ENCODE measurements at places on chromosomes 2 and 18.

GRCh38 chr2:127096280-127096679 is 10.7 kb downstream of the BIN1 start:
- no peak for DNase-seq

- no peak for DNase-seq
Observed at GRCh38 chr2:237073552-237073951, 12.1 kb upstream of the COPS8 start.

DNA sequence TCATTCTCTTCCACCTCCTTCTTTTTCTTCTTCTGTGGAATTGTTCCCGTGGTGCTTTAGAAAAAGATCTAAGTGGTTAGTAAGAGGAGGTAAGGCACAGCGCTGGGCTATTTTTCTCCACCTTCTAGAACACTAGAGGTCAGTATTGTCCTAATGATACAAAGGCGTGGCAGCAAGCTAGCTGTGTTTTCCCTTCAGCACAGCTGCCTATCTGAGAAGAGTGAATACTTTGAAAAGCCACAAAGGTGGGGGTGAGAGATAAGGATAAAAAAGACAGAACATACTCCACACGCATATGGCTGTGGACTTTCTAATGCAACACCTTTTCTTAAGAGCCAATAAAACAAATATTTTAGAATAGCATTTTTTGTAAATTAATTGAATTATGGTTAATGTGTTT is 2.1 kb downstream of the CNTNAP5 start:
- DNase-seq, result no peak

- no peak for DNase-seq
Observed at GRCh38 chr2:241011296-241011600, 12.8 kb downstream of the SNED1 start.

- DNase-seq, result no peak
Observed at GRCh38 chr2:18791172-18791797, 201.9 kb upstream of the NT5C1B start.

DNA sequence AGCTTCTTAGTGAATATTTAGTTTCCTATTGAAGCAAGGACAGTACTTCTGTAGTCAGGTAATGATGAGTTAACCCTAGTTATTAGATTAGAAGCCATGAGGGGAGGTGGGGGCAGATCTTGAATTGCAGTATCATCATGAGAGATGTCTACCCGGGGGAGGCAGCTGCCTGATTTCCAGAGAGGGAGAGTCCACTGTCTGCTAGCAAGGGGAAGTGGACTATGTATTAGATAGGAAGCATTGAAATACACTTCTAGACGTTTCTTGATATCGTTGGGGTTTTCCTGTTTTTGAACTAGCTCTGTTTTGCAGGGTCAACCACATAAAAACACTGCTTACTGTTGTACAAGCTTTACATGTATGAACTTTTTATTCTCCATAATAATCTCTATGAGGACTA is 38.8 kb downstream of the APLF start:
- DNase-seq, result no peak

DNA sequence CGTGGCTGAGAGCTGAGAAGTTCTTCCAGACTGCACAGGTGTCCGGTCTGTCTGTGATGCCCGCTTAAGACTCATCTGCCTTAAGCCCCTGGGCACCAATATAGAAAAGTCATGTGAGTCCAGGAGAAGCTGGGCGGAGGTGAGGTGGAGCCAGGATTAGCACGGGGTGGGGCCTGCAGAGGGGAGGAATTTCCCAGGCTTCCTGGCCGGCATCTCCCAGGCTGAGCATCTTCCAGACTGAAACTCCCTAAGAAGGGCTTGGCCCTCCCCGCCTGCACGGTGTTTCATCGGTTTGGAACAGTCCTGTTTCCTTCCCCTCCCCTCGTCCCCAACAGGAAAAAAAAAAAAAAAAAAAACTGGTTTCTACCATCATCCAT is 270.3 kb downstream of the ATAD2B start:
- no peak for DNase-seq

- DNase-seq, result no peak
Observed at GRCh38 chr2:71596011-71596410, 142.7 kb downstream of the DYSF start.

GRCh38 chr2:241637795-241638660 is 535 bp downstream of the ATG4B start:
- DNase-seq, result peak; percentile 34

- no peak for DNase-seq
Observed at GRCh38 chr2:126995621-126996377, 97.1 kb downstream of the TEX51 start.

DNA sequence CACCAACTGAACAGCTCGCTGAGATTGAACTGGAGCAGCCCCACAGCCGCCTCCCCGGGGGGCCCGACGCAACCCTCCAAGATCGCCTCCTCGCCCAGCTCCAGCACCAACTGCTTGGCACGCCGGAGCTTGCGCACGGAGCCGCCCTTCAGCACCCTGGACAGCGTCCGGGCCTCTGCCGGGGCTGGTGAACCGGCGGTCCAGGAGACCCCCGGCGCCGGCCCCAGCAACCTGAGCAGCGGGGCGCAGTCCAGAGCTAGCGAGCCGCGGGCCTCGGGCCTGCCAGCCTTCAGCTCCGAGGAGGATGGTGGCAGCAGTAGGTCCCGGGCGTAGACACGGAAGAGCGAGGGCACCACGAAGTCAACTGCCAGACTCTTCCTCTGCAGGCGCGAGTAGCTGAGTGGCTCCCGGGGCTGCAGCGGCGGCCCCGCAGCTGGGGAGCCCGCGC is 1.2 kb downstream of the ALK start:
- peak; percentile 4 for DNase-seq

GRCh38 chr2:147789720-147790119 is 55.1 kb upstream of the ACVR2A start:
- no peak for DNase-seq

DNA sequence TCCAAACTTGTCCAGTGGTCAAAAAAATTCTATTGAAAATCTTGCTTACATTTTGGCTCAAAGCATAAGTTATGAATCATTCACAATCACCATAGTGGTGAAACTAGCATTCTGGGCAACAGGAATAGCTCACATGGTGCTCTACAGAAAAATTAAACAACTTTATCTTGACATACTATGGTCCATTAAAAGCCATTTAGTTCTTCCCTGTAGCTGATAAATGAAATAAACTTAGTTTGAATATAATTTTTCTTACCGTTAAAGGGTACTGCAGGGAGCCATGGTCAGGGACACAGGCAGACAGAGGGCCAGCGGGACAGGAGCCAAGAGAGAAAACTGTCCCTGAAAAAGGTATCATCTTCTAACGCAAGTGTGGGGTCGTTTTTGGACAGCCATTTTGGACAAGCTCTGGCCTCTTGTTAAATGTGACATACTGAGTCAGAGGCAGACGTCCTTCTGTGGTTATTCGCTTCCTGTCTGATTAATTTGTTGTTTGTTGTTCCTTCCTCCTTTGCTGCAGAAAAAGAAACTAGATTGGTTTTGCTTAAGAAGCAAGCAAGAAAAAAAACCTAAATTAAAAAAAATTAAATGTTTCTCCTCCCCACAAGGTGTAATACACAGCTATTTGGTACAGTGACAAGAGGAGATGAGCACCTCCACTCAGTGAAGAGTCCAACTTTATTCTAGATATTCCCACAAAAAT is at the start of gene WIPF1:
WIPF1 (minus strand) TSS at position 460 of the 703 bp plus-strand sequence. CDS start 12,231 bp downstream, outside the sequence.
- peak; percentile 25 for DNase-seq

- DNase-seq, result no peak
Observed at GRCh38 chr2:238593236-238593635, 166.5 kb downstream of the ASB1 start.

DNA sequence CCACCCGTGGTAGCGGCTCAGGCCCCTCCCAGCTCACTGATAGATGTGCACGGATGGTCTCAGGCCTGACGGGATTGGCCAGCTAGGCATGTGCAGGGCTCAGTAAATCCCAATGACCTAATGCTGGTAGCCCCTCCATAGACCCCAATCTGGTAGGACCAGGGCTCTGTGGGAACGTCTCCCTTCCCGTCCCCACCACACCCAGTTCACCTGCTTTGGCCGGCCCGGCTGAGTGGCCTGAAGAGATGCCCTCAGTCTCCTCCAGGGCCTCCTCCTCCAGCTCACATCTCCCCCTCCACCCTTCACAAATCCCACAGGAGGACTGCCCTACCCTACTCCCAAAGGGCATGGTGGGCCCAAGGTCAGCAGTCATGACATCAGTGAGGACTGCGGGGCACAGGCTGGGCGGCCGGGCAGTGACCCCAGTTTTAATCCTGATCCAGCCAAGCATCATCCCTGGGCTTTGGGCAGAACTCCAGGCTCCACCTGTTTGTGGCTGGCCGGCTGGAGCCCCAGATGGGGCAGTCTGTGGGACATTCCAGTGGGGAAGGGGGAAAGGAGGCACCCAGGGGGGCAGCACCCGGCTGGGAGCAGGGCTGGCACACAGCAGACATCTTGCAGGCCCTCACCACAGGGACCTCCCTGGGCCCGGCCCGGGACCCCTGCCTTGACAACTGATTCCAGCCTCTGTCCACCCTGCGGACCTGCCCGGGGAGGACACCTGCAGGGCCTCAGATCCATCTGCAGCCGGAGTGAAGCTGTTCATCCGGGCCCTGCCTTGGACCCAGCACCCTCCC is 2.3 kb downstream of the KIF1A start:
- no peak for DNase-seq

- no peak for DNase-seq
Observed at GRCh38 chr2:231378026-231378722, 17.3 kb upstream of the B3GNT7 start.

GRCh38 chr2:240189686-240190085 is 49.2 kb upstream of the OTOS start:
- DNase-seq, result no peak

DNA sequence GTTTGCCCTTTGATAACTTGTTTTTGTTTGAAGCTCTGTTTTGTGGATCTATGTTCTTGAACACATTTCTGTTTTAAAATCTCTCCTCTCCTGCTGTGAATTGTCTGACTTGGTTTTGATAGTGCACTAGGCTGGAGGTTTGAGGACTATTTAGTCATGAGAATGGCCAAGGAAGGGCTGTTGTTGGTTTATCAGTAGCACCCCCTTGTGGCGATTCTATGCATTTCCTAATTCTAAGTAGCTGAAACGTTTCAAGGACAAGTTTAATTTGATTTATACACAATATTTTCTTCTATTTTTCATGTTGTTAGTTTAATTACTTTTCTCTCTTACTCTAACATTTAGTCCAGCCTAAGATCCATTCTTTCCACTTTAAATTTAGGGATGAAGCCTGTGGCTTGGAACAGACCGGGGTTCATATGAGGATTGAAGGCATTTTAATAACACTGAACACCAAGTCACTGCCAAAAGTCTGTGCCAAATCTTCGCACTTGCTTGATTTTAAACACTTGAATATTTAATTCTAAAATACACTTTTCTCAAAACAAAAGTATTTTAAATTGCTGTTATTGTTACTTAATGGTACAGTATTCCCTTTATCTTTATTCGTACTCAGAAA is 166.0 kb downstream of the SOCS6 start:
- DNase-seq, result no peak

- DNase-seq, result no peak
Observed at GRCh38 chr2:1891147-1891546, 146.8 kb upstream of the PXDN start.

DNA sequence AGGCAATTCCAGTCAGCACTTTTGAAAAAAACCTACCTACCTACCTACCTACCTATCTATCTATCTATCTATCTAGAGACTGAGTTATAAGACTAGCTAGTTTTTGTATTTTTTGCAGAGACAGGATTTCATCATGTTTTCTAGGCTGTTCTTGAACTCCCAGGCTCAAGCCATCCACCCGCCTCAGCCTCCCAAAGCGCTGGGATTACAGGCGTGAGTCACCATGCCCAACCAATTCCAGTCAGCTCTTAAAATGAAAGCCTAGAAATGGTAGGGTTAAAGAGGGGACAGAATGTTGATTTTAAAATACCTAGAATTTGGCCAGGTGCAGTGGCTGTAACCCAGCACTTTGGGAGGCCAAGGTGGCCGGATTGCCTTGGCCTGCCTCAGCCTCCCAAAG is 19.1 kb downstream of the MSH2 start:
- no peak for DNase-seq

GRCh38 chr2:74077636-74078035 is 70.1 kb downstream of the BOLA3 start:
- DNase-seq, result no peak

DNA sequence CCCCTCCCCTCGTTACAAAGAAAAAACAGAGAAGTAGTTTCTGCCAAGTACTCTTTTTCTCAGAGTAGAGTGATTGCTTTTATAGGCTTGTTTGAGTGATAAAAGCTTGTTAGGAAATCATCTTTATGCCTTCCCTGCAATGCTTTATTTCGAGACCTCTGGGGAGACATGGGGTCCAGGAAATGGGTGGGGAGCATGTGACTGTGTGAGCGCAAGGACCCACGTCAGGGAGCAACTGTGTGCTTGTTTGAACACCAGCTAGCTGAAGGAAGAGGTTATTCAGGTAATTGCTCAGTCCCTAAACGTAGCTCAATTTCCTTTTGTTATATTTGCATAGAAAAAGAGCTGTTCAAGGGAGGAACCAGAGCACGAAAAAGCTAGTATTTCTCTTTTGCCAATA is 187.3 kb downstream of the FAM210A start:
- DNase-seq, result no peak

DNA sequence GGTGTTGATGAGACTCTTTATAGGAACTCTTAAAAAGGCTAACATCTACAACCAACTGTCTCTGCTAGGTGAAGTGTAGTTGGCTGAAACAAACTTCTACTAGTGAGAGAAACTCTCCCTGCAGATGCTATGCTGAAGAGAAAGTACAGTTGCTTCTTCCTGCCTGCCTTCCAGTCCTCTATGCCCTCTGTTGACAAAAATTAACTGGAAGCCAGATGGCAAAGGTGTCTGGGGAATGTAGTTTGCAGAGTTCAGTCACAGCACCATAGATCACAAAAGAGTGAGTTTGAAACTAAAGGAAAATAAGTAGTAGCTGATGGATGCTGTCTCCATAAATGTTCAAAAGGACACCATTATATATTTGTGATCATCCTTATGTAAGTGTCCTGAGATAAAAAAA is 958.8 kb upstream of the NRXN1 start:
- no peak for DNase-seq

GRCh38 chr2:75311993-75312392 is 112.7 kb upstream of the TACR1 start:
- no peak for DNase-seq

- DNase-seq, result no peak
Observed at GRCh38 chr2:201959626-201960025, 74.0 kb upstream of the FZD7 start.

- no peak for DNase-seq
Observed at GRCh38 chr2:239229545-239230279, 171.1 kb downstream of the HDAC4 start.

DNA sequence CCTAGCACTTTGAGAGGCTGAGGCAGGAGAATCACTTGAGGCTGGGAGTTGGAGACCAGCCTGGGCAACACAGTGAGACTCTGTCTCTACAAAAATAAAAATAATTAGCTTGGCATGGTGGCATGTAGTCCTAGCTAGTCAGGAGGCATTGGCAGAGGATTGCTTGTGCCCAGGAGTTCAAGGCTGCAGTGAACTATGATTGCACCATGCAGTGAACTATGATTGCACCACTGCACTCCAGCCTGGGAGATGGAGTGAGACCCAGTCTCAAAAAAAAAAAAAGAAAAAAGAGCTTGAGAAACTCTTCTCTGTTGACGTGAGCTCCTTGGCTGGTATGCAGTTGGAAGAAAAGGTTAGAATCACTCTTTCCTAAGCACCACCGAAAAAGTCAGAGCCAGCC is 125.1 kb upstream of the TNP1 start:
- no peak for DNase-seq

GRCh38 chr2:101040761-101041160 is 38.7 kb downstream of the RPL31 start:
- DNase-seq, result no peak

- no peak for DNase-seq
Observed at GRCh38 chr2:40372283-40372985, 79.5 kb downstream of the SLC8A1 start.
